ENCODE measurements at places on chromosomes 16 and 17. TPM values are rescaled to one million over a fixed set of nuclear protein-coding genes. Genes with fewer than 3 reads are reported as not detected.
A peak's percentile ranks its signal among the peaks of the same experiment; 100 is the strongest.

PRSS8 gene
- 0.09 TPM for polyA plus RNA-seq

PYY gene
- polyA plus RNA-seq = not detected

DNA sequence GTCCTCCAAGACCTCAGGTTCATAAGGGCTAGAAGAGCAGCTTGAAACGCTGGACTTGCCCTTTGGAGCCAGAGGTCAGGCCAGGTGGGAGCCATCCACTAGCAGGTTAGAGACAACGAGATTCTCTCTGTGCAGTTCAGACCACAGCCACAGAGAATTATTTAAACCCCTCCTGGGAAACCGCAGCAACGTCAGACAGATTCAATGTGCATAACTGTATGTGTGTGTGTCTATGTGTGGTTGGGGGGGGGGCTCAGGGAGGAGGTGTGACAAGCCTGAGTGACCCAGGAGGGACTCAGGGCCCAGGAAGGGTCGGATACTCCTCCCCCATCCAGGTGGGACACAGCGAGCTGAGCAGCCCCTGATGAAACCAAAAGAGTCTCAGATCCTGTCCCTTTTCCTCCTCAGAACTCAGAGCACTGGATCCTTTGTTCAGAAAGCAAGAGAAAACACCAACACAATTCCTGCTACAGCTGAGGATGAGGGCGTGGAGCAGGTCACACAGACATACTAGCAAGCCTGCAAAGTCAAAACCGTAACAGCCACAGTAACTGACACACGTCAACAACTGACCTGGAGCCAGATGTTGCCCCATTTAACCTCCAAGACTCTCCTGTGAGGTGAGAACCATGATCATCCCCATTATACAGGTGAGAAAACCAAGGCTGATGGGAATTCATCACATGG is 66.8 kb downstream of the XYLT1 start:
- DNase-seq = no peak

GRCh38 chr16:64365448-64365931 is 756.4 kb downstream of the CDH11 start:
- DNase-seq = no peak

DNA sequence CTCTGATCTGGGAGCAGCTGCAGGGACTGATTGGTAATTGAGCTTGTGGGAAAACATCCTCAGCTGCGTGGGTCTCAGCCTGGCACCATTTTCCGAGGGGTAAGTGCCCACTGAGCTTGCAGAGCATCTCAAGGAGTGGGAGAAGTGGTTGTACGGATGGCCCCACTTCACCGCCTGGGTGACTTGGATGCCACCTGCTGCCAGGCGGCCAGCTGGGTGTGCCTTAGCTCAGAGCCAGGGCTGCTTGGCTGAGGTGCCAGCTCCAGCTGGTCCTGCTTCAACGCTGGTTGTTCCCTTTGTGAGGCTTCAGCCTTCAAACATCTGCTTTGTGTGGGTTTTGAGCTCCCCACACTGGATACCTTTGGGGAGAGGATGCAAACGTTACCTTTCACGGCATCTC is 482.7 kb upstream of the EEF2KMT start:
- no peak for DNase-seq

MMP28 gene
- 5.4 TPM for polyA plus RNA-seq

SDR42E1 gene
- 0.36 TPM for polyA plus RNA-seq

TM4SF5 gene
- polyA plus RNA-seq = not detected

DNA sequence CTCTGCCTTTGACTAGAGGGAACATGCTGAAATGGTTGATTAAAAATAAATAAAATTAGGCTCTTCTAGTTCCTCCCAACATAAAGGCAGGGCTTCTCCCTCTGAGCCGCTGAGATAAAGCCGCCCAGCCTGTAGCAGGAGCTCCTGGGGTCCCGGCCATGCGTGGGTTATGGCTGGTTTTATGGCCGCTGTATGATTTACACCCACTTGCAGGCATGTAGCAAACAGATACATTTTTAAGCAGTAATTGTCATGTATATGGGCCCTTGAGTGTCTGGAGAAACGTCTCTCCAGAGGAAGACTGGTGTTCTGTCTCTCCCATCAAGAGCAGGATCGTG is 201.0 kb upstream of the TNRC6C start:
- no peak for DNase-seq

DNA sequence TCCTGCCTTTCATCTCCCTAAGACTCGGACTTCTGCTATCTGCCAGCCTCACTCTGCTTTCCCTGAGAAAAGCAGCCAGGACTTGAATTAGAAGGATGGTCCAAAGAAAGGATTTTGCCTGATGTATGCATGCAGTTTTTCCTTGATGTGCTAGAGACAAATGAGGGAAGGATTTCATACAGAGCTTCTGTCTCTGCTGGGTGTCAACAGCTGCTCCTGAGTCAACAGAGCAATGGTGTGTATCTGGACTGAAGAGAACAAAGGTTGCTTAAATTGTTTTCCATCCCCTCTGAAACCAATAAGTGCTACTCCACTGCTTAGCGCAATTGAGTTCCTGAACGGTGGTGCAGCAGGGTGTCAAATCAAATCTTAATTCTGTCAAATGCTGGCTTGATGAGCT is 680.6 kb upstream of the C16orf82 start:
- no peak for DNase-seq

DNA sequence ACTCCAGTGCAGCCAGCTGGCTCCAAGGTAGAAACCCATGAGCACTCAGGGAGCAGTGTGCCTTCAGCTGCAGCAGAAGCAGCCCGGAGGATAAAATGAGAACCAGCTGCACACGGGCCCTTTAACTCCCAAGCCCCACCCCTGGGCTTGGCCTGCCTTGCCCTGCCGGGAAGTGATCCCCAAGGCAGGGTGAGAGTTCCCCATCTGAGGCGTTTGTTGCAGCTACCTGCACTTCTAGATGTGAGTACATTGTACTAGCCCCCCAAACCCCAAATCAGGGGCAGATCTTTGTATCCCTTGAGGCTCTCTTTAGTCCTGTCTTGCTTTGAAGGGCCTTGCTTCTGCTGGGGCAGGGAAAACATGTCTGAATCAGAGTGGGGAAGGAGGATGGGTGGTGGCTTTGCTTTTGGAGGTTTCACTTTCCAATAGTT is at the start of gene MVP:
TSS of gene MVP (plus strand) at position 192 of the 431 bp plus-strand sequence. CDS start 10,088 bp downstream, outside the sequence.
- DNase-seq = peak; percentile 62
